ENCODE measurements at places on chromosomes 4 and X. TPM values are rescaled to one million over a fixed set of nuclear protein-coding genes. Genes with fewer than 3 reads are reported as not detected.

Gene TBX22
- not detected for total RNA-seq

Gene RNF150
- not detected for total RNA-seq

Gene RHOXF1
- not detected for total RNA-seq

Gene ETNPPL
- total RNA-seq, result not detected

Gene GLUD2
- total RNA-seq, result 0.23 TPM

Gene DRD5
- not detected for total RNA-seq

Gene SHOX
- total RNA-seq, result not detected

Gene AMOT
- total RNA-seq, result 0.13 TPM

Gene LINC00632
- not detected for total RNA-seq

DNA sequence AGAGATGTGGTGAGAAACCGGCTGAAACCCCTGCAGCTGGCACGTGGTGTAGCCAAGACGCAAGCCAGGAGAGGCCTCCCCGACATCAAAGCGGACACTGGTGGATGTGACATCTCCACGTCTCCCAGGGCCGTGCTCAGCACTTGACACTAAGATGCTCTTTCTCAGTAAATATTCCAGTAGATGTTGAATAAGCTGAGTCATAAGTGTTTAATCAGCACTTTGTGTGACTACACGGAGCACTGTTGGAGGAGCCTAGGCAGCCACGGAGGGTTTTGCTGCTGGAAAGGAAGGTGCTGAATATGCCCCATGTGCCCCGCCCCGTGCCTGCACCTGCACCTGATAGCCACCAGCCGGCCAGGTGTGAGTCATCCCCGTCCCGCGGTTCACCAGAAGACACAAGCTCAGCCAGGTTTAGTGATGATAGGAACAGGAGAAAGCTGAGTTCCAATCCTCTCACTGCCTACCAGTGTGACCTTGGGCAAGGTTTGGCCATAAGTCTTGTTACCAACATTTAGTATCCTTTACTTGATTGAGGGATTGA lies 29.0 kb upstream of the C4orf50 start:
- peak; percentile 16 for DNase-seq

DNA sequence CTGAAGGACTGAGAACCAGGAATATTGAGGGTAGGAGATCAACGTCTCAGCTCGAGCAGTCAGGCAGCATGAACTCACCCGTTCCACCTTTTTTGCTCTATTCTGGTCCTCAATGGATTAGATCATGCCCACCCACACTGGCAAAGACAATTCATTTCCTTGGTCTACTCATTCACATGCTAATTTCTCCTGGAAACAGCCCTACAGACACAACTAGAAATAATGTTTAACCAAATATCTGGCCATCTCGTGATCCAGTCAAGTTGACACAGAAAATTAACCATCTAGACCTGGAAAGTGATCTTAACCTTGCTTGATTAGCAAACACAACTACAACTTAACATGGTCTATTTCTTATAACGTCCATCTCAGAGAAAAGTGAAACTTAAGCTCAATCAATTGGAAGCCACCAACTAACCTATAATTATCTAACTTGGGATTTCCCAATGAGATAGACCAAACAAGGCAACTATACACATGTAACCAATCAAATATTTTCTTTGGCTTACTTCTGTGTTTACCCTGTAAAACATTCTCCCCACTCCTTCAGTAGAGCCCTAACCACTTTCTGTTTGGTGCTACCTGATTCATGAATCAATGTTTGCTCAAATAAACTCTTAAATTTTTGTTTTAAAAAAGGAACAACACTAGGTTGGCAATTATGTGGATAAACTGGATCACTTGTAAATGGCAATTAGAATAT lies 69.7 kb upstream of the MAMLD1 start:
- no peak for DNase-seq

DNA sequence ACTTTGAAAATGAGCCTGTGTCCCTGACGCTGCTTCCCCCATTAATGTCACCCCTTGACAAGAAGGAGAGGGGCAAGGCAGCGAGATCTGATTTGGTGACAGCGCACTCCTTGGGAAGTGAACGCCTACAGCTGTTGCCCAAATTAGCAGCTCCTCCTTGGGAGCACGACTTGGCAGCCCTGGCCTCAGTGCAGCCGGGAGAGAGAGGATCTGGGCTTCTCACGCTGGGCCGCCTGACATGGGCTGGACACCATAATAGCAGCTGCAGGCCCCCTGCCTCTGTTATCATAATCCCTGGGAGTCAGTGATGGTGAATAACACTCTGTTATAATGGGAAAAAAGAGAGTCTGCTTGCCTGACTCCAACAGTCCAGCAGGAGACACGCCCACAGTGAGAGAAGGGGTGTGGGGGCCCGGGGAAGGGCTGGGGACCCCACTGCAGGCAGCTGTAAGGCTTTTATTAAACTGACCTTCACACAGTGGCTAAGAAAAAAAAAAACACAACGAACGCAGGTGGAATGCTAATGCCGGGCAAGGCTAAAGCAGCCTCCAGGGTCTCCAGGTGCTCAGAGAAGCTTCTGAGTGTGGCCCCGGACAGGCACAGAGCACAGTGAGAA lies 73.3 kb downstream of the PSAPL1 start:
- DNase-seq, result no peak

- DNase-seq, result no peak
Observed at GRCh38 chrX:45756557-45756956, 555.9 kb upstream of the DIPK2B start.

- no peak for DNase-seq
Observed at GRCh38 chr4:180827232-180828009, 1415.8 kb upstream of the TENM3 start.

GRCh38 chr4:182831376-182831775 lies 85.8 kb downstream of the DCTD start:
- no peak for DNase-seq

- peak; percentile 43 for DNase-seq
Observed at GRCh38 chrX:115679460-115679859, 118.5 kb downstream of the PLS3 start.

DNA sequence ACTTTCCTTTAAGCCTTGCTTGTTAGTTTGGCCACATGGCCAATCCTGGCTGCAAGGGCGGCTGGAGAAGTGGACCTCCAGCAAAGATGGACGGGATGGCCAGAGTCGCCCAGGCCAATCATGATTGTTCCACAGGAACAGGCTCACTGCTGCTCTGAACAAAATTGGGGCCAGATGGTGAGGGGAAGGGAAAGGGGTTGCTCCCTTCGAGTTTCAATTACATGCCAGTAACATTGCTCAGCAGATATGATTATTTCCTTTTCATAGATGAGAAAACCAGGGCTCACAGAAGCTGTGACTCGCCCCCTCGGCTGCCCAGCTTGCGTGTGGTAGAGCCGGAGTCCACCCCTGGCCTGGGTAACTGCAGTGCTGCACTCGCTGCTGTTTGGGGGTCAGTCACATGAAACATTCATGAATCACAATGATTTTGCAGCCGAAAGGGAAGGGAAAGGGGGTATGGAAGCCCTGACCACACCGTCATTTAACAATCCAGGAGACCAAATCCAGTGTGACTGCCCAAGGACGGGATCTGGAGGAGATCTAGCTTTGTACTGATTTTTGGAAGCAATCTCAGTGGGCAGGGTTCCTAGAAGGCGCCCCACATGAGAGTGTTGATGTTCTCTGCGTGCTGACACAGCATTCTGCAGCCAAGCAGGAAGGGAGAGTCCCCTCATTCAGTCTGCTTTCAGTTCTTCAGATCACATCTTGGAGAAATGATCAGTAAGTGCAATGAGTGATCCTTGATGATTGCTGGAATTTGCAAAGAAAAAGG lies 77.3 kb upstream of the MSX1 start:
- no peak for DNase-seq

GRCh38 chr4:105895583-105896460 lies 551 bp downstream of the NPNT start:
- peak; percentile 66 for DNase-seq

DNA sequence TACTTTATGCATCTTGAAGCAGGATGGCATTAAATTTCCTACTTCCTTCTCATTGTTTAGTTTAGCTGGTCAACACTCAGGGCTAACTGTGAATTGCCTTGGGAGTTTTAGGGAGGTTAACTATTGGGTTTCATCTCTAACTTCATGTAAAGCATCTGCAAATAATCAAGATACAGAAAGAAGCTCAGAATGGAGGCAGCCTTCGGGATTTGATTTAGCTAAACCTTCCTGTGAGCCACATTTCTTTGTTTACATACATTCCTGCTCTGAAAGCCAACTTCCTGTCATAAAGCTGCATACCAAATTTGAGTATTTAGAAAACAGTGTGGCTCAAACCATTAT lies 131.7 kb upstream of the PCDH18 start:
- DNase-seq, result no peak

GRCh38 chr4:185017964-185018772 lies at the start of gene HELT:
Gene HELT (plus strand): TSS chr4:185018490. CDS start chr4:185018929, 439 bp downstream.
- no peak for DNase-seq

- DNase-seq, result no peak
Observed at GRCh38 chr4:167339781-167340180, 105.5 kb upstream of the SPOCK3 start.

DNA sequence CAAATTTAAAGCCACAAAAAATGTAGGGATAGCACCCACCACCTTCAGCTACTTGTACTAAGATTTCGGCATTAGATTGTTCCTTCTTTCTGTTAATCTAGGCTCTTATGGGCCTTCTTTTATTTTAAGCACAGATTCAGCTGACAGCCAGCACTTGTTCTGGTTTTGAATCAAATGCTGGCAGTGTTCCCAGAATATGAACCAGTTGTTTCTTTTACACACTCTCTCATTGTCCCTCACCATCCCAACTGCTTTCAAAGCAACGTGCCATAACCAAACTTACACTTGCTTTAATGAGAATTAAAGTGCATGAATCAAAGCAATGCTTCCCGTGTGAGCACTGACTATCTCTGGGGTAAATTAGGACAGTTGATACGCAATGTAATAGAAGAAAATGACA lies 744.5 kb upstream of the FAM241A start:
- no peak for DNase-seq

GRCh38 chr4:123741906-123742305 lies 345.3 kb downstream of the SPRY1 start:
- no peak for DNase-seq

- DNase-seq, result no peak
Observed at GRCh38 chr4:169593050-169593560, 19.3 kb downstream of the NEK1 start.

DNA sequence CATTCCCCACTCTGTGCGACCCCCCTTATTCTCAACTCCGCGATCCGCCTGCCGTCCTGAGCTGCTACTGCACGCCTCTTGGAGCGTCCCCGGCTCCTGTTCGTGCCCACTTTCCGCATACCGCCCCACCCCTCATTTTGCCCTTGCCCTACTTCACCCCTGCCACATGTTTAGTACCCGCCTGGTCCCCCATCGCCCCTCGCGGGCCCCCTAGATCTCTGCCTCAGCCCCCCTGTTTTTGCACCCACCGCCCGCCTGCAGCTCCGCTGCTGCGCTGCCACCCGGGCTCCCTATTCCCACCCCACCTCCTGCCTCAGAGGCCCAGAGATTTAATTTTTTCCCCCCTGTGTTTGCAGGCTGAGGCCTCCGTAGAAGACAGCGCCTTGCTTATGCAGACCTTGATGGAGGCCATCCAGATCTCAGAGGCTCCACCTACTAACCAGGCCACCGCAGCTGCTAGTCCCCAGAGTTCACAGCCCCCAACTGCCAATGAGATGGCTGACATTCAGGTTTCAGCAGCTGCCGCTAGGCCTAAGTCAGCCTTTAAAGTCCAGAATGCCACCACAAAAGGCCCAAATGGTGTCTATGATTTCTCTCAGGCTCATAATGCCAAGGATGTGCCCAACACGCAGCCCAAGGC lies 1.4 kb downstream of the MAGED1 start:
- DNase-seq, result no peak

- no peak for DNase-seq
Observed at GRCh38 chr4:157587681-157588423, 367.3 kb downstream of the GRIA2 start.

- no peak for DNase-seq
Observed at GRCh38 chr4:119835613-119835910, 207.0 kb upstream of the PDE5A start.

DNA sequence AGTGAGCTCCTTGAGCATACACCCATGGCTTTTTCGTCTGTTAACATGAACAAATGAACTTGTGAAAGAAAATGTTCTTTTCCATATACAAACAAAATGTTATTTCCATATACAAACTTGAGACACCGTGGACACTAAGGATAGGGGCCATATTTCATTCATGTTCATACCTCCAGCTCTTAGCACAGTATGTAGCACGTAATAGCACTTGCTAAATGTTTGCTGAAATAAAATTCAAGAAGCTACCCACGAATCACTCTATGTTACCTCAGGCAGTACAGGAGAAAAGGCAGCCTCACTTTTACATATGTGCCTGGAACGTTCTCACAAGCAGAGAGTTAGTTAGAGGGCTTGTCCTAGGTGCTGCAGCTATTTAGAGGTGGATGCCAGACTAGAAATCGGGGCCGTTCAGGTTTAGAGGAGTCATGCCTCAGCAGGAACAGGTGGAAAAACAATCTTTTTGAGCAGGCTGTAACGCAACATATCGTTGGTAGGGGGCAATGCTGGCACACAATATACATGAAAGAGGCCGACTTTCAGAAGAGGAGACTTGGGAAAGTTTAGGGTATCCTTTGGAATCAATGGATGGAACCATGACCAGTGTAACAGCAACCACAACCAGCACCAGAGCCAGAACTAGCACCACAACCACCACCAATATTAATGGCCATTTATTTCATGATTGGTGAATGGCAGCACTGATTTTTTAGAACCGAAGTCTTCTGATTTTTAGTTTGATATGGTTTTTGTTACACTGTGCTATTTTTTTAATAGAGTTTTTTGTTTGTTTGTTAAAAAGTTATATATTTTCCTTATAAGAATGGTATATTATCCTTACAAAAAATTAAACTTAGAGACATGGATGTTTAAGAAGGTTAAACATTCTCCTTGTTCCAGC lies 14.8 kb upstream of the PAQR3 start:
- DNase-seq, result peak; percentile 33

- no peak for DNase-seq
Observed at GRCh38 chr4:87130985-87131703, 89.3 kb downstream of the KLHL8 start.

Measured in HT-29 (cell line).